ENCODE measurements at places on chromosomes 3 and 15.
A peak's percentile ranks its signal among the peaks of the same experiment; 100 is the strongest.

DNA sequence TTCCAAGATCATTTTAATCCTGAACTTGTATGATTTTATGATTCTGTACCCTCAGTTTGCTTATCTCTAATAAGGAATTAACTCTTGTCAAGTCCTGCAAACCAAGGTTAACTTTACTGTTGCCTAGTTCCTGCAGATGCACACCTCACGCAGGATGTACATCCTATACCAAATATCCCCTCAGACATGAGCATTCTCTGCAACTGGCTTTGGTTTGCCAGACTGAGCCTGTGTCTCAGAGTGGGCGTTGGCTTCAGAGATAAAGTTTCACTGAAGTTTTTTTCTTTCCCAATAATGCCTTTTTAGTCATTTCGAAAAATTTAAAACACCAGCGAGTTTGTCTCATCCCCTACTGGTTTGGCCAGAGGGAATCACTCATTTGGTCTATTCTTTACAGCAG is 173.9 kb downstream of the NR2F2 start:
- DNase-seq: no peak

GRCh38 chr3:5017925-5018531 is 38.8 kb downstream of the BHLHE40 start:
- no peak for DNase-seq

GRCh38 chr3:197428117-197428801 is 127.5 kb downstream of the BDH1 start:
- peak; percentile 7 for DNase-seq

- no peak for DNase-seq
These were observed 2.2 kb downstream of the TFRC start for GRCh38 chr3:196079682-196080081.

DNA sequence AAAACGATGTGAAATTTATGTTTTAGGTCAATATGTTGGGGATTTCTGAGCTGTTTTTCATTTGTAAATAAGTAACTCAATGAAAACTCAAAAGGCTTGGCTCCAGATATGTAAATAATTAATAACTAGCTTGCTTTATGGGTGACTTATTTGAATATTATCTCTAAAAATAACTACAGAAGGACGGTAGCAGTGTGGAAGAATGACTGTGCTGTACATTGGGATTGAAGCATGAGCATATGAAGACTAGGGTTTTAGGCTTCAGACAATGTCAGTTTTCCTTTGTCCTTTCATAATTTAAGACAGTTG is 343.9 kb downstream of the GRM7 start:
- DNase-seq: no peak

- no peak for DNase-seq
These were observed 8.6 kb upstream of the ISG20 start for GRCh38 chr15:88630141-88630721.

DNA sequence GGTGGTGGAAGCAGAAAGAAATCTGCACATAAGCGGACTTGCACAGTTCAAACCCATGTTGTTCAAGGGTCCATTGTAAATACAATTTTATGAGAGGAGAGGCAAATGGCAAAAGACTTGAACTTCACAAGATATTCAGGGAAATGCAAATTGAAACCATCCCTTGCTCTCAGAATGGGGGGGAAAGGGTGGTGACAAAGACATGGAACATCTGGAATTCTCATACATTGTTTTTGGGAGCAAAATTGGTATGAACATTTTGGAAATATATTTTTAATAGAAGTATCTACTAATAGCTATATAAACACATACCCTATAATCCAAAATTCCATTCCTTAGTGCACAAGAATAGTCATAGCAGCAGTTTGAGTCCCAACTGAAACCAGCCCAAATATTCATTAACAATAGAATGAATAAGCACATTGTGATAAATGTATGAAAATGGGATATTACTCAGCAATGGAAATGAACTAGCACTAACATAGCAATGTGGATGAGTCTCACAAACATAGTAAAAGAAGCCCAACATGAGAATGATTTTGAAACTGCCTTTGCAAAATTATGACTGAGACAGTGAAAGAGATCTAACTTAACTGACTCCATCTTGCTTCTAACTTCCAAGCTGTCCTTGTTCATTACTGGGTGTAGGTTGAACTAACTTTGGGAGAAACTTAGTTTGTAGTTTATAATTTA is 77.2 kb downstream of the CD200R1L start:
- no peak for DNase-seq

GRCh38 chr3:14532691-14533456 is 7.3 kb downstream of the GRIP2 start:
- no peak for DNase-seq

GRCh38 chr3:121821421-121822199 is 13.2 kb downstream of the IQCB1 start:
- no peak for DNase-seq

DNA sequence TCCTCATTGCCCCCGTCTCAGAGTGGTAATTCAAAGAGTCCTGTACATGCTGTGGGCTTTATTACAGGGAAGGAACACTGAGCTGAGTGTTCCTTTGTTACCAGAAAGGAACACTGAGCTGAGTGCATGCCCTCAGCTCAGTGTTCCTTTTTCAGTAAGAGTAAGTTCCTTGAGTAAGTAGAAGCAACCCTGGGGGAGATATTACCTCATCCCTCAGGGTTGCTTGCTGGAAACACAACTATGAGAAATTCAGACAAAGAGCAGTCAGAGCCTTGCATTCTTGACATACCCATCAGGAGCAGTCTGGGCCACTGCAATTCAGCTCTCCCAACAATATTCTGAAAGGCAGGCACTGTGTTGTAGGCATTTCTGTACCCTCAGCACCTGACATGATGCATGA is 17.0 kb downstream of the CHRM5 start:
- no peak for DNase-seq

- DNase-seq: no peak
These were observed 16.6 kb upstream of the RPLP1 start for GRCh38 chr15:69435985-69436384.

- DNase-seq: no peak
These were observed 61.5 kb downstream of the P3H2 start for GRCh38 chr3:190059242-190059590.

- DNase-seq: no peak
These were observed 225.2 kb downstream of the VPS13C start for GRCh38 chr15:61835029-61835428.

DNA sequence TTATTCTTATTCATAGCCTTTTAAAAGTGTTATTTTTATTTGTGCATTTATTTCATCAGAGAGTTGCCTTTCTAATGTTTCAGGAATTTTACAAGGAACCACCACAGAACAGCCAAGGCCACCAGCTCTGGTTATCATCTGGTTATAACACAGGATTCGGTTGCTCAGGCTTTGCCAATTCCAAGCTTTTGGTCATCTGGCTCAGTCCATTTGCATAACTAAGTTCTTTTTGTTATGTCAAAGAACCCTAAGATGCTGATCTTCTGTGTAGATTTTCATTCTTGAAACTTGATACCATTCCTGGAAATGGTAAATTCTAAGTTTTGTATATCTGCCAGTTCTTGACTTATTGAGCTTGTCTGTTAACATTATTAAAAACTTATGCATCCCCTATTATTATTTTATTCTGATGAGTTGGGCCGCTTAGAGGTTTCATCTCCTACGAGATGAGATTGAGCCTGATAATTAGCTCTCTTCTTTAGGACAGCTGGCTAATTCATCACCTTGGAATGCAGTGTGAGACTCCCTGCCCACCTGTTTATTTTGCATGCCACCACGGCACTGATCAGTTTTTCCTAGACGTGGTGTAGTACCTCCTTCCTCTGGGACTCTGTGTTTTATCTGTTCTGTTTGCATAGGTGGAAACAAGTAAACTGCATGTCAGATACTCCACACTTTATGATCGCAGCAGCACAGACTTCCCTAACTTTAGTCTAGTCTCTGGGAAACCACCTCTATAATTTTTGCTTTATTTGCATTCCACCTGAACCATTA is 264.8 kb downstream of the SLCO3A1 start:
- DNase-seq: no peak

DNA sequence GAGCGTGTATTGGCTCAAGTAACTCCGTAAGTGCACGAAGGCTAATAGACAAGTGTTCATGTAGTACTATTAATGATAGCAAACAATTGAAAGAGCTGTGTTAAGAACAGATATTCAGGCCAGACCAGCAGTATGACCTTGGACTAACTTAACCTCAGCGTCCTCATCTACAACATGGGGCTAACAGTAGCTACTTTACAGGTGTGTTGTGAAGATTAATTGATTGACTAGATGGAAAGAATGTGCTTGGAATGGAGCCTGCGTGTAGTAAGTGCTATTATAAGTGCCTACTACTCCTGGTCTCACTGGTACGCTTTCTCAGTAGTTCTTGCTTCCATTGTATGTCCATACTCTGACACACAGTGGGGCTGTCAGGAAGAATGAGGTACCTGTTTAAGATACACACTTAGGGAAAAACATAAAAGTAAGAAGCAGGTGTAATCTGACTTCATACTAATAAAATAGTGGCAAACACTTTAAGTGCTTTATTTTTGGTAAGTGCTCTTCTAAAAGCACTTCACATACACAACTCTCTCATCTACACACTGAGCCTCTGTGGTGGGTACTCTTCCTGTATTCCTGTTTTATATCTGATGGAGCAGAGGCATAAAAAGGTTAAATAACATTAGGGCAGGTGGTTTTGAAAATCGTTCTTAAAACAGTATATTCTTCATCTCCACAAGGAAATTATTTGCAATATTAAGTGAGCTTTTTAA is 24.3 kb upstream of the FBXL22 start:
- DNase-seq: no peak

DNA sequence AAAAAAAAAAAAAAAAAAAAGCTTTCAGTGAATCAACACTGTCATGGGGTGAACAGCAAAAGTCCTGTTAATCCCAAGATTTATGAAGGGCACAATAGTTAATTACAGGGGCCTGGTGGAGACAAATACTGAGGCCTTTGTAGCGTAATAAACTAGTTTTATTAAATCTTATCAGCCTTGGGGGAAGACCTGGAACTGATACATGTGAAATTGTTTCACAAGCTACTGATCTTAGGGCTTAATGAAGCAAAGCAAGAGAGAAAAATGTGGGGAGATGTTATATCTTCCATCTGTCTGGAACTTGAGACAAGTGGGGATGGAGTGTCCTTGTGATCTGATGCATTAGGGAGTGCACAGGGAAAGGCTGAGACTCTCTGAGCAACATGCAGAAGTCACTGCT is 47.9 kb upstream of the OSBPL11 start:
- no peak for DNase-seq

- no peak for DNase-seq
These were observed 12.5 kb downstream of the MAP6D1 start for GRCh38 chr3:183812761-183813445.

- no peak for DNase-seq
These were observed 68.0 kb downstream of the CASR start for GRCh38 chr3:122251428-122251827.

- DNase-seq: no peak
These were observed 277.9 kb upstream of the SEMA6D start for GRCh38 chr15:47439146-47440111.

DNA sequence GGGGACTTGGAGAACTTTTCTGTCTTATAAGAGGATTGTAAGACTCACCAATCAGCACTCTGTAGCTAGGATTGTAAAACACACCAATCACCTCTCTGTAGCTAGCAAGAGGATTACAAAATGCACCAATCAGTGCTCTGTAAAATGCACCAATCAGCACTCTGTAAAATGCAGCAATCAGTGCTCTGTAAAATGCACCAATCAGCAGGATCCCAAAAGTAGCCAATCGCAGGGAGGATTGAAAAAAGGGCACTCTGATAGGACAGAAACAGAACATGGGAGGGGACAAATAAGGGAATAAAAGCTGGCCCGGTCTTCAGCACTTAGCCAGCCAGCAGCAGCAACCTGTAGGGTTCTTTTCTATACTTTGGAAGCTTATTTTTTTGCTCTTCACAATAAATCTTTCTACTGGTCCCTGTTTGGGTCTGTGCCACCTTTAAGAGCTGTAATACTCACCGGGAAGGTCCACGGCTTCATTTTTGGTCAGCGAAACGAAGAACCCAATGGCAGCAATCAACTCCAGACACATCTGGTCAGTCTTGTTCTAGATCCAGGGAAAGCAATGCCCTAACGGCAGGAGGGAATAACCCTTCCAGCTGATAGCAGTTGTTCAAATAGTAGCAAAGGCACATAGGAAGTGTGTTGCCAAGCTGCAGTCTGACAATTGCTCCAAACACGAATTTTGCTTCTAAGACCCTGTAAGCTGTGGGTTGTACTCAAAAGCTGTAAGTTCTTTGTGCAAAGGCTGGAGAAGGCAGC is 135.6 kb downstream of the TJP1 start:
- no peak for DNase-seq

Measured in stimulated activated effector memory CD8-positive, alpha-beta T cell treated with anti-CD3 and anti-CD28 coated beads, Interleukin-12 subunit alpha, Interleukin-12 subunit beta, amount 100 ng/mL, for 72 hours (primary cell).